NCI-H526 treated with DMSO at 0.1 percent for 48 hours (cell line): ENCODE measurements at places on chromosomes 1 and 21.

GRCh38 chr1:3174487-3175247 is 105.7 kb downstream of the PRDM16 start:
- DNase-seq = no peak

- no peak for DNase-seq
Measured at GRCh38 chr1:29601021-29601420, 364.7 kb downstream of the PTPRU start.

- DNase-seq = no peak
Measured at GRCh38 chr1:53123453-53124140, 18.8 kb downstream of the SLC1A7 start.

DNA sequence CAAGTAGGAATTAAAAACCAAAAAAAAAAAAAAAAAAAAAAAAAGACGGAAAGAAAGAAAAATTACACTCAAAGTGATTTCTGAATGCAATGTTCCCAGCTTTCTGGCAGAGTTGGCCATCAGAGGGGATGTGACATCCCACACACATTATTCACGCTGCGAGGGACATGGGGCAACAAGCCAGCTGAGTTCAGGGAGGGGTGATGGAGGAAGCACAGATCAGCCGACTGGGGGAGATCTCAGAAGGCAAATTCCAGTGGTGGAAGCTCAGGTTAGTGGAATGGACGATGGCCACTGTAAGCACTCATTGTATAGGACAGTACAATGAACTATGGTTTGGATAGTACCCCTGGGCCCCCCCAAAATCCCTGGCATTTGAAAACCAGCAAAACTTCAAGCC is 311.9 kb downstream of the PCP4 start:
- no peak for DNase-seq

- no peak for DNase-seq
Measured at GRCh38 chr21:15446223-15446622, 283.6 kb upstream of the USP25 start.

GRCh38 chr1:151825751-151826660 is 5.6 kb downstream of the RORC start:
- DNase-seq = no peak

DNA sequence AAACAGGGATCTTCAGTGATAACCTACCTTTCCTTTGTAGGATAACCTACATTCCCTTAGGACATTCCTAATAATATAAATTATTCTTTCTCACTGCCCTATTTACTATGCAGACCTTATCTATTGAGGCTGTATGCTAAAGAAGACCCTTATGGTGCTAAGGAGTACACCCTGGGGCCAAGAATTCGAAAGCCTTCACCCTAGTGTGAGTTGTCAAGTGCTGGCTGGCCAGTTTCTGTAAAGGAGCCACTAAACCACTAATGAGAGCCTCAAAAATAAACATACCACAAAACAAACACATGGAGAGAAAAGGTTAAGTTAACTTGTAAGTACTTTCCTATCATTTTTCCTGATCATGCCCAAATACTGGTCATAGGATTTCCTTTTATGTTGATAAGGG is 315.0 kb upstream of the CAMK1G start:
- no peak for DNase-seq

DNA sequence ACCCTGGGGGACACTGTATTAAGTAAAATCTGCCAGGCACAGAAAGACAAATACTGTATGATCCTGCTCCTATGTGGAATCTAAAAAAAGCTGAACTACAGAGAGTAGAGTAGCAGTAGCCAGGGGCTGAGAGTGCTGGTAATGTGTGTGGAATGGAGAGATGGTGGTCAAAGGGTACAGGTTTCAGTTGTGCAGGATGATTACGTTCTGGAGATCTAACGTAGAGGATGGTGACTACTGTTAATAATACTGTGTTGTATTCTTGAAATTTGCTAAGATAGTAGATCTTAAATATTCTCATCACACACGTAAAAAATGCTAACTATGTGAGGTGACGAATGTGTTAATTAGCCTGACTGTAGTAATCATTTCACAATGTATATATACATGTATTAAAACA is 39.8 kb upstream of the GNG4 start:
- DNase-seq = no peak

DNA sequence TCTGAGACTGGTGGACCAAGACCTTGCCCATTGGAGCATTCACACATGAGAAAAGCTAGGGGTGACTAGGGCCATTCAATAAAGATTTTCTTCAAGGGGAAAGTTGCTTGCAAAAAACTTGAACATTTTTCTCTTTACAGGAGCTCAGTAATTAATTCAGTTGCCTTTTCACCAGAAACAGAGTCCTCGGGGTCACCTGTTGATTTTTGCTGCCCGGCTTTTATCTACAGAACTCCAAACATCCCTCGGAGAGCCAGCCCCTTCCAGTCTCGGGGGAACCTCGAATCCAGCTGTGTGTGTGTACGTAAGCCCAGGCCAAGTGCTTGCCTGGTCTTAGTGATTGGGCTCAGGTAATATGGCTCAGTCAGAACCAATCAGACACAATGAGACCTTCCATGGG is 47.5 kb downstream of the PCNX2 start:
- DNase-seq = no peak

DNA sequence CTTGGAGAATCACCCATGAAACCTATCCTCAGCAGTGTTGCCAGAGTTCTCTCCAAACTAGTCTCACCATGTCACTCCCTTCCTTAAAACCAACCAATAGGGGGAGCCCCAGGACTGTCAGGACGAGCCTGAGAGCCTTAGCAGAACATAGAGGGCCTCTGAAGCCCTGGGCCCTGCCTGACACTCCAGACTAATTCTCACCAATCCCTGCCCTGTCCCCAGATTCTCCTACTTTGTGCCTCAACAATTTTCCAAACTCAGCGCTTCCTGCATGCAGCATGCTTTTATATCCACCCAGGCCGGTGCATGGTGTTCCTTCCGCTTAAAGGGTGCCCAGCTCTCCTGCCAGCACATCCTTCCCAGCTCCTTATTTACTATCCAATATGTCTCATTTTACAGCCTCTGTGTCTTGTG is 42.7 kb downstream of the HSD3B1 start:
- DNase-seq = peak; percentile 50

- no peak for DNase-seq
Measured at GRCh38 chr1:174939775-174940545, 59.8 kb upstream of the CACYBP start.

DNA sequence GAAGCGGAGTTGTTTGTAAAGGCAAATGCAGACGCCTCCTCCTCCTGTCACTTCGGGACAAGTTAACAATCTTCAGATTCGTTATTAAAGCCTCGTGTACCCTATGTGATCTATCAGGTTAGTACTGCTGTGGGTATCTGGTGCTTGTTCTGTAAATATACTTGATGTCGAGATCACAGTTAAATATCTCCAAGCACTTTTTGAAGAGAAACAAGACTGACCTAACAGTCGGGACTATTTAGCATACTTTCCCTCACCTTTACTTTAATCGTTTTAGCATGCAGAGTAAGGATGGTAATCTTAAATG is 710 bp downstream of the KLHL20 start:
- DNase-seq = peak; percentile 86
